ENCODE measurements at places on chromosomes 5 and 9.

- no peak for DNase-seq
These were observed 152.3 kb downstream of the TTC39B start for GRCh38 chr9:15154677-15155076.

- DNase-seq = no peak
These were observed 959.2 kb upstream of the SEMA6A start for GRCh38 chr5:117533792-117534191.

- DNase-seq = no peak
These were observed 3.6 kb downstream of the SYNPO start for GRCh38 chr5:150644058-150644457.

DNA sequence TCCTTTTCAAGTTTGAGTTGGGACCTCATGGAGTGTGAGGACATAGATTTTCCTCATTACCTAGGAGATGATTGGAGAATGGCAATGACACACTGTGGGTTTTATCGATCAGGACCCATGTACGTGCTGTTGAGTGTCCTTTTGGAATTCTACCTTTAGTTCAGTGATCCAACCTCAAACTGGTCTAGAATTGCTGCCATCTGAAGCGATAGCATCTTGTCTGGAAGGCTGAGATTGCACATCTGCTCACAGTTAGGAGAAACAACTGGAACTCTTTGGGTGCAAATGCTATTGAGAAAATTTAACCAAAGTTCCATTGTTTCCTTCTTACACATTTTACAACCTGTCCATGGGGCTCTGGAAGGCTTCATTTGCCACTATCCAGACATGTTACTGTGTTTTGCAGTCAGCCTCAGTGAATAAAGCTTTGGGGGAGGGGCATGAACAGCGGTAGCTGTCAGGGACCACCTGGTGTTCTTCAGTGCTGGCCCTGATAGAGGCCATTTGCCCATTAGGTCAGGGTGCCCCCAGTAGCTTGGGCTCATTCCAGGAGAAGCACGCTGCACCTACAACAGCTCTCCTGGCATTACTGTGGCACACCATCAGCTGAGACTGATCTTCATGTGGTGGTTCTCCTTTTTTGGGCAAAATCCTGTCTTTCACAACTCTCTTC lies 123.1 kb downstream of the PDE8B start:
- no peak for DNase-seq

- DNase-seq = no peak
These were observed 99.8 kb upstream of the DAP start for GRCh38 chr5:10860645-10861422.

- DNase-seq = peak; percentile 42
These were observed 754 bp downstream of the GFPT2 start for GRCh38 chr5:180352116-180353047.

DNA sequence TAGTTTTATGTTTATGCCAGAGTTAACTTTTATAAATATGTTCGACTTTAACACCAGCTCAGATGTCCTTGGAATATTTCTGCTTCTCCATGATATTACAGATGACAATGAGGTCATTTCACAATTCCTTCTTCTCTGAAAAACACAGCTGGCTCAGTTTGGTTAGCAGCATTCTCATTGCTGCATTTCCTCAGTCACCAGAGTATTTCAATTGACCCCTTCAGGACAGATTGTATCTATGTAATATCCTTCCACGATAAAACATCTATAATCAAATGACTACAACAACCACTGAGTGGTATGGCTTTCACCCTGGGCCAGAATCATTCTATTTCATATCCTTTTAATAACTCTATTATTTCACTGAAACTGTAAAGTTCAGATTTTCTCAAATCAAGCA lies 148.7 kb downstream of the OXCT1 start:
- DNase-seq = no peak

GRCh38 chr5:155884041-155884440 lies 442.9 kb upstream of the SGCD start:
- DNase-seq = no peak

GRCh38 chr9:136502940-136503550 lies 20.2 kb upstream of the SEC16A start:
- DNase-seq = no peak

- DNase-seq = no peak
These were observed 12.3 kb downstream of the GFI1B start for GRCh38 chr9:132990781-132991180.

GRCh38 chr5:132277971-132278853 lies 16.0 kb upstream of the SLC22A4 start:
- DNase-seq = no peak

- DNase-seq = no peak
These were observed 38.9 kb upstream of the FOXB2 start for GRCh38 chr9:76980566-76980965.

DNA sequence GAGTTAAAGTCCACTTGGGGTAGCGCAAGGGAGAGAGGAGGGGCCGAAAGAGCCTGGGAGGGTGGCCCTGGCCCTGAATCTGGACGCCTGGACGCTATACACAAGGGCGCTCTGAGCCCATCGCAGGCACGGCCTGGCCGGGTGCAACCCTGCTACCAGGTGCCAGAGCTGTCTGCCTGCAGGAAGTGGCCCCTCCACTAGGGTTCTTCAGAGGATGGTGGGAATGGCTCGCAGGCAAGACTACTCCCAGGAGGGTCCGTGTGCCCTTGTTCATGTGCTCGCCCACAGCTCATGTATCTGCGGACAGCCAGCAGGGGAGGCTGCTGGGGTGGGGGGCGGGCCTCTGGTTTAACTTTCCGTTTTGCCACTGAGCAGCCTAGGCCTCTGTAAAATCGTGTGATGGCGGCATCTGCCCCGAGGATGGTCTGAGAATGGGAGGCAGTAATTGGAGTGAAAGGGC lies 1.4 kb upstream of the NKD2 start:
- no peak for DNase-seq

DNA sequence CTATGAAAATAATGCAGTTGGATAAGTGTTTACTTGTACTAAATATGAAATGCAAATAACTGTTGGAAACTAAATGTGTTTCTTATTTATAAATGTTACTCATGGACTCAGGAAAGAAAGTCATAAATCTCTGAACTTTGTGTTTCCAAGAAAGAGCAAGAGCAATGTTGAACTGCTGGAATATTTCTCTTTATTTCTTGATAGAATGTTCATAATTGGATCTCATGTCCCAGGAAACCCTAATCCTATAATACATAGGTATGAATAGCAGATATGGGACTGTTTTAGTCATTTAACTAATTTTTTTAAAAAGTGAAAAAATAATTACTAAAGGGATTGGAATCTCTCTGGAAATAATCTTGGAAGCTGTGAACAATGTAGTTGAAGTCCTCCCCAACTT lies 245.0 kb upstream of the ACTBL2 start:
- no peak for DNase-seq

DNA sequence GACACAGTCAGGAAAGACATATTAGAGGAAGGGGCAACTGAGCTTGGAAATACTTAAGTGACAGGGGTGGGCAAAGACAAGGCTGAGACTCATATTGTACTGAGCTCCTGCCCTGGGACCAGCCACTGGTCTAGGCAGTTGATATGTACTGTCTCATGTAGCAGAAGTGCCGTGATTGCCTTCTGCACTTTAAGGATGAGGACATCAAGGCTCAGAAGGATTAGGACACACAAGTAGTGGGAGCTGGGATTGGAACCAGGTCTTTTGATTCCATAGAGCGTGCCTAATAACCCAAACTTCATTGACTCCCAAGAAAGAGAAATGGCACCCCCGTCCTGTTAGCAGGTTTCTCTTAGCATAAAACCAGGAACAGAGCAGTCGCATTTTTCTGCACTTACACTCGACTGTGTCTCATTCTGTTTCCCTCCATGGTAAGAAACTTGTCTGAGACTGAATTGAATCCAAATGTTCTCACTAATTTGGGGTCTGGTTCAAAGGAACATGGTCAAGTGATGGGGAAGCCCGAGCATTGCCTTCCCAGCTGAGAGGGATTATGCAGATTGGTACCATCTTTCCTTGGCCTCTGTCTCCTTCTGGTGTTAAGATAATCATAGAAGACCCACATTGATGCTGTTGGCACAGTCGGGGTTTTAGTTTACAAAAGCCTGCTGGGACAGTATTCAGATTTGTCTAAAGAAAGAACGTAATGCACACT lies 70.4 kb downstream of the ANGPTL2 start:
- no peak for DNase-seq

DNA sequence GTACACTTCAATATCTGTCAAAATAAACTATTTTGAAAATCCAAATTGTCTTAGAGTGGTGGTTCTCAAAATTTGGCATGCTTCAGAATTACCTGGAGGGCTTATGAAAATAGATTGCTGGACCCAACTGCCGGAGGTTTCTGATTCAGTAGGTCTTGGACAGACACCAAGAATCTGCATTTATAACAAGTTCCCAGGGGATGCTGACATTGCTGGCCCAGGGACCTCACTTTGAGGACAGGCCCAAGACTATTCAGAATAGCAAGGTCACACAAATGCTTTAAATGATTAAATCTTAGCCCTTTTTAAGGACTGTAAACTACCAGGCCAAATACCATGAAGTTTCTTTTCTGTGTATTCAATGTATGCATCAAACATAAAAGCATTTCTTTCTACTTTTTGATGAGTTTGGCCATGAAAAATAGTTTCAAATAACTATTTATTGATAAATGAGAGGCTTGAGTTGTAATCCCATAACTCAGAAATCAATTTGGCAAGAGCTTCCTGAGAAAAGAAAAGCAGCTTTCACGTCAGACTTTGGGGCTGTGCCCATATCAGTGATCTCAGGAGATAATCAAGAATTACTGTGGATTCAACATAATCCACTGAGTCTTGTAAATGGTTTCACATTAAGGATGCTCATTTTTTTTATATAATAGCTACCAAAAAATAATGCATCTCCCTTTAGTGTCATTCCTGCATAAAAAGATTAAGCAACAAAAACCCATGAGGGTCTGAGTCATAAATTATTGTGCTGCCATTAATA lies 191.4 kb downstream of the FRMD3 start:
- DNase-seq = no peak

DNA sequence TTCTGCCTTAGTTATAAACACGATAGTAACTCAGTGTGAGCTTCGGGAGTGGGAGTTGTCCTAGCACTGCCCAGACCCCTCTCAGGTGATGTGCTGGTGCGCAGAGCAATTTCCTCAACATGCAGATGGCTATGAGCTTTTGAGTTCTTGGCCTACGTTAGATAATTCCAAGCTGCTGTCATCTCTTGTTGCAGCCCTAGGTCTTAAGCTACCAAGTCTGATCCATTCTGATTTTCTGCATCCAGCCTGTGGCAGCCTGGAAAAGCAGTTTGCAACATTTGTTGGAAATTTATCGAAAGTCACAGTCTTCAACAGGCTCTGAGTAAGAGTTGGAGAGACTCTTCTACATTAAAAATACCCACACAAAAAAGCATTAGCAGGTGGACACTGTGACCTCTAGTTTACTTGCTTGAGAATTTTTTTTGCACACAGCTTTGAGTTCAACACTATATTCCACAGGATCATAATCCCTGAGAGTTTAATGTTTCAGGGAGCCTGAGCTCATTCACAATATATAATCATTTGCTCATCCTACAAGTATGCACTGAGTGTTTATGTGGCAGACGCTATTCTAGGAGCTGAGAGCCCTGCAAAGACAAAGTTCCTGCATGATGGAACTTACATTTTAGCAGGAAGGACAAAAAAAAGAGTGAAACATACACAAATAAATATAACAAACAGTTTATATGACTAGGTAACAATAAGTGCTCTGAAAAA lies 91.6 kb downstream of the UBE2QL1 start:
- no peak for DNase-seq

DNA sequence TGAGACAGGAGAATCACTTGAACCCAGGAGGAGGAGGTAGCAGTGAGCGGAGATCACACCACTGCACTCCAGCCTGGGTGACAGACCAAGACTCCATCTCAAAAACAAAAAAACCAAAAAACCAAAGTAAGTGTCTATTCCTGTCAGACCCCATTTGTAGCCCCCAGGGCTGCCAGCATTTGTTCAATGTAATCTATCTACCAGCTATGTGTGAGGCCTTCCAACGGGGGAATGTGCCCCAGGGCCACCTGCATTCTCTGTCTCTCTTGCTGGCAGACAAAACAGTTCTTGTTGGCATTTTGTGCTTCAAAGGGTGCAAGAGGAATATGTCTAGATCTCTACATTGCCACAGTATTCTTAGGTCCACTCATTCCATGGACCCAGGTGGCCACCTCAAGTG lies 34.1 kb downstream of the CD14 start:
- DNase-seq = no peak

DNA sequence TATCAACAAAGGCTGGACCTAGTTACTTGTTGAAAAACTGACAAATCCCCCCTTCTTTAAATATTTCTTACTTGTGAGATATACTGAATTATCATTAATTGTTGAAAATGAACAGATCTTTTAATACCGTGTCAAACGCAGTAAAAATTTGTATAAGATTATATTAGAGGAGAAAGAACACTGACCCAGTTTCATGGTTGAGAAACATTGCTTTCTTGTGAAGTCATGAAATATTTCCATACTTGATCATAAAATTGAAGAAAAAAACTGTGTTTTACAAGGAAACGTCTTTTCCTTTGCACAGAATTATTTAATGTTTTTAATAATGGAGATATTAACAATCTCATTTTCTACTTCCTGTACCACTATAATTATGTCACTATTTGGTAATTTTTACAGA lies 45.8 kb downstream of the MOCS2 start:
- DNase-seq = no peak

DNA sequence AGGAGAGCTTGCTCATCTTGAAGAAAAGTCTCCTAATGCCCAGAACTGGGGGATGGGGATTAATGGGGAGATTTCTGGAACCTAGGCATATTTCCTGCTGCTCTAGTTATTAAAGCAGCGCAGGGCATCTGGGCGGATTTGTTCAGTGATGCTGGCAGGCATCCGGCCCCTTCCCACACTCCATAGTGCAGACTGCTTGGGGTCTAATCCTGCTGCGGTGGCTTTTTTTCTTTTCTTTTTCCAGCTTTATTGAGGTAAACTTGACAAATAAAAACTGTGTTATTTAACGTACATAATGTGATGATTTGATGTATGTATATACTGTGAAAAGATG lies 30.7 kb downstream of the PPARGC1B start:
- DNase-seq = no peak

DNA sequence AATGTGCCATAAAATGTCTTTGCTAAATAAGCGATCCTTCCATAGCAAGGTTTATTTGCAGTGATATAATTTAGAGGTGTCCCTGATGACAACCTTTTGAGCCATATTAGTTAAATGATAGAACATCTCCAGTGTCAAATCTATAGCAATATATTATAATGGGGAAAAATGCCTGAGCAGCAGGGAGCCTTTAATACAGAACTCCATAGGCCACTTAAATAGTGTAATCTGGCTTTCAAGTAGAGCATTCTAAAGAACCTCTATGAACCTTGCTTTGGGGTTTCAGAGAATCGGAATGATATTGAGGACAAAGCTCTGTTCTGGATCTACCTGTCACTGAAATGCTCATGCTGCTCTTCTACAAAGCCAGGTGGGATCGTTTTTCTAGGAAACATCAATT lies 96.7 kb upstream of the MEF2C start:
- DNase-seq = no peak

All from globus pallidus (tissue), 1 donor.